ENCODE measurements at places on chromosomes 12 and 14.

GRCh38 chr12:22050078-22050477 lies 4.1 kb downstream of the CMAS start:
- no peak for DNase-seq

DNA sequence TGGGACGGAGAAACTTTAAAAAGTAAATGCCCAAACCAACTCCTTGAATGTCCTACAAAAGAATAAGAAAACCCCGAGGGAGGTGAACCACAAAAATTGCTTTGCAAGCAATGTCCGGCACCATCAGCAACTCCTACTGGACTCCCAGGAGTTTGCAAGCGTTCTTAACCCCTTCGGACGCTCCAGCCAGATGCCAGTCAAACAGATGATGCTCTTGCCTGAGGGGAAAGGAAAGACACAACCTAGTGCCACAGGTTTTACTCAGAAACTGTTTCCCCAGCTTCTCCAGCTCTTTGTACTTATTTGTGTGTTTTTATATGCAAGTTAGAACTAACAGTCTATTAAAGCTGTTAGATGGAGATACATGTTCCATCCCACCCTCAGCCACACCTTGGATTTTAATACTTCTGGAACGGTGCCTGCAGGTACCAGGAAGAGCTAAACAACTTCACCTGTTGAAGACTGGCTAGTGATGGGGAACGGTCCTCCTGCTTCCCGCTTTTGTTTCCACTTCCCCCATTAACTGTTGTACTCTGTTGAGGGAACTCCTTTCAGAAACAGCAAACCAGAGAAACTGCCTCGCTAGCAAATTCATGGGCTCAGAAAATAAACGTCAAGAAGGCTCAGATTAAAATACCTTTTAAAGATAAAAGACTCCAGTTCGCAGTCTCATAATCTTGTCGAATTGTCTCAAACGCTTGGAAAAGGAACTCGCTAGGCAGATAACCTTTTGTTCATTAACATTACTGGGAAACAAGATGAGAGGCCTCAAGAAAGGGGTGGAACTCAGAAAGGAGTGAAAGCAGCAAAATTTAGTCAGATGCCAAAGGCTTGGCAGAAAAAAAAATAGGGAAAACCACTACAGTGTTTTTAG lies 1.1 kb upstream of the FERMT2 start:
- peak; percentile 44 for DNase-seq

GRCh38 chr12:128387811-128388422 lies 120.9 kb downstream of the TMEM132C start:
- DNase-seq, result peak; percentile 29

- DNase-seq, result no peak
Observed at GRCh38 chr12:112828541-112828940, 37.0 kb downstream of the RPH3A start.

- DNase-seq, result no peak
Observed at GRCh38 chr14:78838959-78839358, 668.8 kb downstream of the NRXN3 start.

GRCh38 chr12:115771065-115771464 lies 506.4 kb downstream of the MED13L start:
- no peak for DNase-seq

- no peak for DNase-seq
Observed at GRCh38 chr12:82832096-82832495, 145.4 kb downstream of the TMTC2 start.

- DNase-seq, result no peak
Observed at GRCh38 chr14:74591899-74592298, 20.1 kb downstream of the LTBP2 start.

DNA sequence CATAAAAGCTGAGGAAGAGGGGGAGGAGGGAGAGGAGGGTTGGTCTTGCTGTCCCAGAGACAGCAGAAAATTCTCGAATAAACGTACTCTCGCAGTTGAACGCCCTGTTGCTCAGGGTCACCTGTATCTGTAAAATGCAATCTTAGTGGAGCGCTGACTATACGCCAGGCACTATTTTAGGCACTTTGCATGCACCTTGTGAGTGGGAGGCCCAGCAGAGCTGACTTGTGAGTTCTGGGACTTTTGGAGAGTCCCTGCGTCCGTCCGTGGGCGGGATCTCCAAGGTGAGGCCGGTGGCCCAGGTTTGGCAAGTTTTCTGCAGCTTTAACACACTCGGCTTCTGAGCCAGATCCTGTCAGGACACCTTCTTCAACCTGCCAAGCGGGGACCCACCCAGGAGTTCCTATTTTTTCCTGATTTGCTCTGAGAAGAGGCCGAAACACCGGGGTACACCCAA lies 32.5 kb upstream of the PLEKHG6 start:
- no peak for DNase-seq

DNA sequence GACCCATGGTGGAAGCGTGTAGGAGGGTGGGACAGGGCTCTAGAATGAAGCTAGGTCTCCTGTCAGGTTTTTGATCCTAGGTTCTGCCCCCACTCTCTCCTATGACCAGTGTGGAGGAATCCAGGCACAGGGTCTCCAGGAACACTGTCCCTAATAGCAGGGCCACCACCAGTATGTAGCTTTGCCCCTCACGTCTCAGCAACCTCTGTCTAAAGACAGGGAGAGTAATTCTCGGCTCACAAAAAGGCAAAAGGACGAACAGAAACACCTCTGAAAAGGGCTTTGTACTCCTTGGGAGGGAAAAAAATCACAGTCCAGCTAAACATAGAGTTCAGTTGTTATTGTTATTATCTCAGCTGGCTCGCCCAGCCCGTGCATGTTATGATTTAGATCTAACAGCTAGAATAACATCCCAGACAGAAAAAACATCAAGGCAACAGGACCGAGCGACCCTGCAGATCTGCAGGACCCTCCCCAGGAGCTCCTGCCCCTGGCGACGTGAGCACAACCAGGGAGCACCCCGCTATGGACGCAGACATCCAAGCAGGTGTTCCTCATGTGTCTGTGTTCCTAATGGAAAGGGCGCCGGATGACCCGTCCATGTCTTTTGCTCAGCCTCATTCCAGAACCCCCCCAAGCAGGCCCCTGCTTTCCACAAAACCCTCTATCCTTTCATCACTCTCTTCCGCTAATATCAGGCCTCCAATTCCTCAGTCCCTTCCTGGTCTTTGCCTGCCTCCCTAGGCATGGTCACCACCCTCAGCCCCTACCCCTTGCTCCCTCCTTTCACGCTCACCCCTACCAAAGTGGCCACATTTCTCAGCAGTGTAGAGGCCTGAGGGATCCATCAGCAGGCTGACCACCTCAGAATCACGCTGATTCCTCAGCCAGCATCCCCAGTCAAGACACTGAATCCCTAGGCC lies 14.2 kb upstream of the SLC6A12 start:
- DNase-seq, result no peak

- no peak for DNase-seq
Observed at GRCh38 chr14:24694680-24695079, 60.7 kb upstream of the GZMB start.

GRCh38 chr14:67137744-67138371 lies 51.4 kb upstream of the GARIN2 start:
- DNase-seq, result no peak

DNA sequence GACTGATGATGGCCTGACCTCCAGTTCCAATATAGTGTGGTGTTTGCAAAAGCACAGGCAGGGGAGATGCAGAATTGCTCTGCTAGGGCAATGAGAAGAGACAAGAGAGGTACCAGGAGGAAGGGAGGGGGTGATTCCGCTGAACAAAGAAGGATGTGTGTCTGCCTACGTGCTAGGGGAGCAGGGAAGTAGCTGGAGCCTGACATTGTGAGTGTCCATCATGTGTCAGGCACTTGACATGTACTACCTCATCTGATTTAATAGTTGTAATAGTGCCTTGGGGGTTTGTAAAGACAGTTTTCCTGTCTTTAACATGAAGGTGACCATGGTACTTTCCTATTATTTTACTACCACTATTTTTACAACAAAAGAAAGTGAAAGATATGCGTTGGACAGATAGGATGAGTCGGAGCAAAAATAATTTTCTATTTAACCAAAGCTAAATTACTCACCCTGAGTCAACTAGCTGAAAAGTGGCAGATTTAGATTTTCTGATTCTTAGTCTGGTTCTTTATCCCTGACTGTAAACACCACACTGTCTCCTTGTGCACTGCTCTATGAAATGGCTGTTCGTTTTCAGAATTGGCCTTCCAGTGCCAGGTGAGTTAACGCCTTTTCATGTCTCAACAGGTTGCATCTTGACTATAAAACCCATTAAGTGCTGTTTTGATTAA lies 33.7 kb upstream of the TEAD4 start:
- DNase-seq, result no peak

GRCh38 chr12:27274706-27275105 lies 30.6 kb downstream of the STK38L start:
- no peak for DNase-seq

DNA sequence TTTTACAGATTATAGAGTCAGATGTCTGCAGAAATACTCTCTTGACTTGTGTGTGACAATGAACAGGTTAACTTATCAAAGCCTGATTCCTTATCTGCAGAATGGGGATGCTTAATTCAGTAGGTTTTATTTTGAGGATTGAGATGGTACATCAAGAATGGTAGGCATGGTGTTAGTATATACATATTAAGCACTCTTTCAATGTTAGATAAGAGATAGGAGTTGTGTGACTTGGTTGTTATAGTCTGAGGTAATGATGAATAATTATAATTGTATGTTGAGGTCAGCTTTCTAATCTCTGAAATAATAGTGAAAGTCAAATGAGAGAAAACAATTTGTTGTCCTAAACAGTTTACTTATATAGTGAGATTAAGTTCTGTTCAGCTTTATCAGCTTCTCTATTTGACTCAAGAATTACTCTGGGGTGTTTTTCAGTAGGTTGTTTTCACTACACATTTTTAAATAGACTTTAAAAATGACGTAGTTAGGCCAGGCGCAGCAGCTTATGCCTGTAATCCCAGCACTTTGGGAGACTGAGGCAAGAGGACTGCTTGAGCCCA lies 11.9 kb downstream of the PALS1 start:
- DNase-seq, result no peak

DNA sequence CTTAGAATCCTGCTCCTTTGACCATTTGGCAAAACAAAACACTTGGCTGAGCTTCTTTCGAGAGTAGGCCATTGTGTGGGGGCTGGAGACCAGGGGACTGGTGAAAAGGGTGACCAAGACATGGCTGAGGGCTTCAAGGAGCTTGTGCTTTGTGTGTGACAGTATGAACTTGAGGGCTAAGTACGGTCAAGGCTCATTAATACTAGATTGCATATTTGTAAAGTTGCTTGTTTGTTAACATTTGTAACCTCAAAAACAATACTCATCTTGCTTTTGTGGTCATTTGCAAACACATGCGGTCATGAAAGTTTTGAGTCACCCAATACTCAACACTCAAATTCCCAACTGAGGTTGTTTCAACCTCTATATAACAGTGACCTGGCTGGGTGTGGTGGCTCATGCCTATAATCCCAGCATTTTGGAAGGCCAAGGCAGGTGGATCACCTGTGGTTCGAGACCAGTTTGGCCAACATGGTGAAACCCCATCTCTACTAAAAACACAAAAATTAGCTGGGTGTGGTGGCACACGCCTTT lies 42.5 kb downstream of the ZFYVE26 start:
- no peak for DNase-seq

GRCh38 chr14:73248108-73248868 lies 11.0 kb downstream of the PAPLN start:
- DNase-seq, result peak; percentile 16

GRCh38 chr12:85829391-85829790 lies 6.8 kb downstream of the RASSF9 start:
- no peak for DNase-seq

- no peak for DNase-seq
Observed at GRCh38 chr12:122830517-122831214, 4.6 kb upstream of the HIP1R start.

GRCh38 chr12:107079172-107080011 lies 14.0 kb downstream of the CRY1 start:
- DNase-seq, result no peak

GRCh38 chr12:114850661-114851275 lies 166.8 kb upstream of the TBX3 start:
- DNase-seq, result no peak

- DNase-seq, result no peak
Observed at GRCh38 chr12:122937622-122938091, 28.6 kb downstream of the ABCB9 start.

DNA sequence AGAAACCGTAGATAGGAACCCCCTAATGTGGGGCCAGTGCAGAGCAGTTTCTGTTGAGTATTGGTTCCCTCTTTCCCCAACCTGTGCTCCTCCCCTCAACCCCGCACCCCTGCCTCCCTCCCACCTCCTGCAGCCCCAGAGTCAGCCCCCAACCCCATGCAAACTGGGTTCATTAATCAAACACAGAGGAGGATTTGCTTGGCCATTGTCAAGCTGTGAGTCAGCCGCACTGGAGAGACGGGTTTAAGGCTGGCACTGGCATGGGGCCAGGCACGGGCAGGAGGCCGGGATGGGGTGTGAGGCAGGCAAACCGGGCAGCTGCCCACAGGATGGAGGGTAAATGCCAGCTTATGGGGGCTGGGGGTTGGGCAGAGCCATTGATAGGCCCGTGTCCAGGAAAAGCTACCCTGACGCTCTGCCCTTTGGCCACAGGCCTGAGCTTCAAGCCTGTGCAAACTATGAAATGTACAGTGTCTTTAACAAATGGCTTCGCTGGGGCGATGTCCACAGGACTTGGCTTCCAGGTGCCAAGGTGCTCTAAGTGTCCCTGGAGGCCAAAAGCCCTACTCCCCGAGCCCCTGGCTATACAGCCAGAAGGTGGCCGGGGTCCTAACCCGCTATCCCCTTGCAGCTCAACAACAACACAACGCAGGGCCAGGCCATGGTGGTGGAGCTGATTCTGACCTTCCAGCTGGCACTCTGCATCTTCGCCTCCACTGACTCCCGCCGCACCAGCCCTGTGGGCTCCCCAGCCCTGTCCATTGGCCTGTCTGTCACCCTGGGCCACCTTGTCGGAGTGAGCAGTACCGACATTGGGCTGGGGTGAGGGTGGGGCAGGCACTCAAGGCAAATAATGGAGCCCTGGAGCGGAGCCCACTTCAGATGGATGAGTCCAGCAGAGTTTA lies 1.4 kb downstream of the AQP5 start:
- peak; percentile 56 for DNase-seq

DNA sequence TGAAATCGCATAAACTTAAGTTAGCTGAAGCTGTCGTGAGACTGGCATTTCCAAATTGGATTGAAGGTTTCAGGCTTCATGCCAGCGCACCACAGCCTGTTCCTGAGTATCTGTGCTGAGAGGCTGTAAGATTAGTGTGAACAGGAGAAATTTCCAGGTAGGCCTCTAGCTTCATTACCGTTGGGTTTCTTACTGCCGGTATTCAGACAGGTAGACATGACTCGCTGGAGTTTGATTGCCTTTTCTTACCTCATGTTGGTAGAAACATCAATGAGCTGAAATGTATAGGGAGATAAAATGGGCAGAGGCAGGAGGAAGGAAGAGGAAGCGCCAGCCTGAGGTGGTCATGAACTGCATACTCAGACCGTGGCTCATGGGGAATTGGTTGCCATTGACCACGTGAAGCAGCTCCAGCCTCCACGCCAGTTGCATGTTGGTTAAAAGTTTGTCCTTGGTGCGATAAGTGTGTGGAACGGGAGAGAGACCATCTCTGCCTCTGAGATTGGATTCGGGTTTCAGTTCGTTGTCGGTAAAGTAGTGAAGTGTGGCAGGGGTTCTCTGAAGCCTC lies 42.3 kb upstream of the MMP17 start:
- DNase-seq, result no peak

GRCh38 chr12:42590330-42590934 lies 886 bp upstream of the PRICKLE1 start:
- DNase-seq, result peak; percentile 62

GRCh38 chr12:19597167-19598026 lies 158.1 kb downstream of the AEBP2 start:
- no peak for DNase-seq

- no peak for DNase-seq
Observed at GRCh38 chr14:105305345-105305744, 4.5 kb upstream of the BRF1 start.

GRCh38 chr12:107491856-107492255 lies 193.7 kb upstream of the PWP1 start:
- no peak for DNase-seq

- no peak for DNase-seq
Observed at GRCh38 chr12:94621662-94622359, 28.5 kb downstream of the TMCC3 start.

Measured in psoas muscle (tissue), 8 donors.